KG1 (cell line): ENCODE measurements at places on chromosomes 7 and 10.

DNA sequence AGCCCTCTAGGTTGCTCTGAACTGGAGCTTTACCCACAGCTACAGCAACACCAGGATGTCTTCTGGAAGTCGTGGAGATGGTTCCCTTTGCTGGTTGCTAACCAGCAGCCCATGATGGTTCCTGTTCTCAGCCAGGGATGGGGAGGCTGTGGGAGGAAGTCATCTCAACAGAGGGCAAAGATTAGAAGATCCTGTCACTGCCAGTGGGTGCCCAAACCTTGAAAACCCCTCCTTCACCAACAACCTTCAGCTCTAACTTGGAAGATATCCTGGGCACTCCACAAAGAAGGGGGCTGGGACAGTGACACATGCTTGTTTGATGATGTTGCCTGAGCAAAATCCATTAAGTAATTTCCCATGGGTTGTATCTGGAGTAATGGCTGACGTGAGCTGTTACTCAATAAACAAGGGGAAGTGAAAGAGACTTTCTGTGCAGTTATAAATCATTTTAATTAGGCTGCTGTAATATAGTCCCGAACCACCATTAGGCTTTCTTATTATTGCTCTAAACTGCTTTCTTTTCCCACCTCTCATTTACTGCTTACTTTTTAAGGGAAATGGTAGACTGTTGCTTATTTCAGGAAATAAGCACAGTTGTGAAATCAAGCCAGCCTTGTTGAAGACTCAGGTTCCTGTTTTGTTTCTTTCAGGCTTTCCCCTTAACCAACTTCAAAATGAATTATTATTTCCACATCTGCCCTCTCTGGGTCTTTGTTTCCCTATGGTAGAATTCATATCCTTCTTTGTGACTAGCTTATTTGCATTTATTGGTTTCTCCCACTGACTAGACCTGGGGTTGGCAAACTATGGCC, 124.8 kb downstream of the PPP1R17 start:
- peak; percentile 85 for DNase-seq

GRCh38 chr7:76069238-76069638, 21.3 kb downstream of the MDH2 start:
- no peak for DNase-seq

GRCh38 chr10:50622706-50623662, 772 bp downstream of the SGMS1 start:
- DNase-seq = peak; percentile 7

- no peak for DNase-seq
These were observed 45.4 kb downstream of the PAX2 start for GRCh38 chr10:100790761-100791208.

- peak; percentile 23 for DNase-seq
These were observed 27.3 kb downstream of the SEC23IP start for GRCh38 chr10:119919826-119920225.

DNA sequence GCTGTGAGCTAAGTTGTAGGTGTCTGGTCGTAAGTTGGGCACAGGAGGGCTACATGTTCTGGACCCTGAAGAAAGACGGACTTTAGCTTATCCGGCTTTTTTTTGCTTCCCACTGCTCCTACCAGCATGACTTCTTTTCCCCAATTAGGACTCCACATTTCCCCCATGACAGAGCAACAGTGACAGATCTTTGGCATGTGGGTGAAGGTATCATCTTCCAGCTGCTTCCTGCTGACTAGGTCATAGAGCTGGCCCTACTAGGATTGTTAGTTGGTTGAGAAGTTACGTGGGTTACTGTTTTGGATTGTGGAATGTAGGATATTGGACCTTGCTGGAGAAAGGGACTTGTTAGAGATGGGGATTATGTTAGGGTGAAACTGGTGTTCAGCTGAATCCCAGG, 21.4 kb downstream of the LANCL2 start:
- DNase-seq = no peak

DNA sequence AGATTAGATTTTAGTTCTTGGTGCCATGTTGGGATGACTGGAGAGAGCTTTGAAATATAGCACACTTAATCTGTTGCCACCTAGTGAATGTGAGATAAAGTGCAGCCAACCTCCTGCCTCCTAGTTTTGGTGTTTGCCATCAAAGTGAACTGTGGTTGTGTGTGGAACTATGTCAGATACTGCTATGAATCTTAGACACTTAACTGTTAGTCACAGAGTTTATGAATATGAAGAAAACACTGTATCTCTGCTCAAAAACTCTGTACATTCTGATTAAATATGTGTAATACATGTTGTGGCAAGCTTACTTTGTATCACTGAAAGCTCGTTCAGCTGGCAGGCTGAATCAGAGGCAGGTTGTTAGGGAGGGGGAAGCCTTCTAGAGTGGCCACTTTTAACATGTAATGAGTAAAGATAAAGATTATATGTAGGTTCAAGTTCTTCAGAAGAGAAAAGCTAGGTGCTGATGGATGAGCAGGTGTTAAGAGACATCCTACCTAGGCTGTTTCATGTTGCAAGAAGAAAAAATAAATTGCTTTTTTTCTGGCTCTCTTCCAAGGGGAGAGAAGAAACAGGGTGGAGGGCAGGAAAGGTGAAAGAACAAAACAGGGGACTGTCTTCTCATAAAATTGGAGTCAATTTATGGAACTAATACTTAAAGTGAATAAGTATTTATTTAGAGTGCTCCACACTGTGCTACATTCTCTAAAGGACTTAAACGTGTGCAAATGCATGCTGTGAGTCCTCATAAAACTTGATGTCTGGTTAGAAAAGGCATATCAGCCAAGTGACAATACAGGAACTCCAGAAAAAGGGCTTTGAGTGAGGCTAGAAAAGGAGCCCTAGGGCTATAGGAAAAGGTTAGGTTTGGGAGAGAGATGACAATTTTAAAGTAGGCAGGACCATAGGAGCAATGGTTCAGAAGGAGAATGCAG, 14.1 kb upstream of the LAMB1 start:
- DNase-seq = no peak

- no peak for DNase-seq
These were observed 226.7 kb upstream of the MBL2 start for GRCh38 chr10:52999258-52999657.

DNA sequence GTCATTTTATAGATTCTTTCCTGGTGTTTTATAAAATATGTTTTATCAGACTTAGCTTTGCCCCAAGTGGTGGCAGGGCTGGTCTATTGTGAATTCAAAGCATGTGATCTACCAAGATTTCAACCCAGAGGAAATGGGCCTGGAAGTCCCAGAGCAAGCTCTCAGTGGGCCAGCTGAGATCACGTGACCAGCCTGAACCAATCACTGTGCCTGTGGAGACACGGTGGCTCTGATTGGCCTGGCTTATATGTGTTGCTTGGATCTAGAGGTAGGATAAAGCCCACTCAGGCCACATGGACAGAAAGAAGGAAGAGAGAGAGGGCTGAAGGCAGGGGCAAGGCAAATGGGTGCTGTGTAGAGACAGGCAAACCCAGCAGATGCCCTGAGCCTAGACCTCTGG, 65.5 kb upstream of the GATA3 start:
- DNase-seq = no peak

GRCh38 chr10:453647-454046, 235.8 kb downstream of the DIP2C start:
- no peak for DNase-seq

GRCh38 chr10:103876155-103876554, 20.8 kb upstream of the SH3PXD2A start:
- no peak for DNase-seq

DNA sequence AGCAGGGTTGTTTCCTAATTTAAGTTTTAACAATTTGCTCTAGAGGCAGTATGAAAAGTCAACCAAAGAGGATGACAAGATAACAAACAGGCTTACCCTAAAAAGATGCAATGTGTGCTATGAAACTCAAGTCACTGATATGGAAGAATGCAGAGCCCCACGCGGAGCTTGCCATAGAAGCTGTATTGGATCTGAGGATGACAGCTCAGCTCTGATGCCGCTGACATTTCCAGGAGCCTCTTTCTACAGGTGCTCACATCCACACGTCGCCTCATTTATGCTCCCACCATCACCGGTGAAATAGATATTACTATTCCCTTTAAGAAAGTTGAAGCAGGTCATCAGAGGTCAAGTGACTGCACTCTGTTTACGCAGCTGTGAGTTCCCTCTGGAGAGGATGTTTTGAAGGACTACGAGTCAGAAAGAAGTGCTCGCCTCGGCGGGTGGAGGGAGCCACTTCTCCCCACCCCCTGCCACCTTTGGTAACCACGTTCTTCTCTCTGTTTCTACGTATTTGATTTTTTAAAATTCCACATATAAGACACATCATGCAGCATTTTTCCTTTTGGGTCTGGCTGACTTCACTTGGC, 275.4 kb downstream of the GLRX3 start:
- DNase-seq = no peak

DNA sequence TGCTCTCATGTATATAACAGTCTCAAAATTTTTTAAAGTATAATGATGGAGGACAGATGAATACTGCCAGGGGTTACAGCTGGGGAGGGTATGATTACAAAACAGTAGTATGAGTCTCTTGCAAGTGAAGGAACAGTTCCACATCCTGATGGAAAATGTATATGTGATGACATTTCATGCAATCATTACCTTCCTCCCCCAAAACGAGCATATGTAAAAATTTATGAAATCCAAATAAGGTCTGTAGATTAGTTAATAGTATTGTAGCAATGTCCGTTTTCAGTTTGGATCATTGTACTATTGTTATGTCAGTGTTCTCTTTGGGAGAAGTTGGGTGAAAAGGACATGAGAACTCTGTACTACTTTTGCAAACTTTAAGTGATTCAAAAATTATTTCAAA, 38.0 kb downstream of the DRGX start:
- DNase-seq = no peak

GRCh38 chr10:11334436-11334835, 277.0 kb downstream of the USP6NL start:
- DNase-seq = no peak

- peak; percentile 19 for DNase-seq
These were observed 55.8 kb upstream of the CDCA7L start for GRCh38 chr7:22001345-22002004.

GRCh38 chr10:60358282-60358681, 31.4 kb downstream of the ANK3 start:
- DNase-seq = no peak

DNA sequence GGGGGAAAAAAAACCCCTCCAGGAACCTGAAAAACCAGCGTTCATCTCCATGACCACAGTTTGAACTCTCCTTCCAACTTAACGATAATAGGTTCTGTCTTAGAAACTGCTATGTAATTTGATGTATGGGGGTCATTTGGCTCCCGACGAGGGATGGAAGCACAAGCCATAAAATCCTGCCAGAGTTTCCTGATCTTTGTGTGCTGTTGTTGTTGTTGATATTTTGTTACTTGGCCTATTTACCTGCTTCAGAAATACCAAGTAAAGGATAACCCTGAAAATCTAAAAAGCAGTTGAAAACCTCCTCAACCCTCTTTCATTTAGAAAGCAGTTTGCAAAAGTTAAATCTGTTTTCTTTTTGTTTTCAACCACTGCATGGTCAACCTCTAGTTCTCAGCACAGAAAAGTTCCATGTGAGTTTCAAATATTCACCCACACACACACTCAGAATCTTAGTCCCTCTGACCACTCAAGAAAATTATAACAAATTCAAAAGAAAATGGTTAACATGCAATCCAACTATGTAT, 9.3 kb upstream of the HOXA2 start:
- no peak for DNase-seq

DNA sequence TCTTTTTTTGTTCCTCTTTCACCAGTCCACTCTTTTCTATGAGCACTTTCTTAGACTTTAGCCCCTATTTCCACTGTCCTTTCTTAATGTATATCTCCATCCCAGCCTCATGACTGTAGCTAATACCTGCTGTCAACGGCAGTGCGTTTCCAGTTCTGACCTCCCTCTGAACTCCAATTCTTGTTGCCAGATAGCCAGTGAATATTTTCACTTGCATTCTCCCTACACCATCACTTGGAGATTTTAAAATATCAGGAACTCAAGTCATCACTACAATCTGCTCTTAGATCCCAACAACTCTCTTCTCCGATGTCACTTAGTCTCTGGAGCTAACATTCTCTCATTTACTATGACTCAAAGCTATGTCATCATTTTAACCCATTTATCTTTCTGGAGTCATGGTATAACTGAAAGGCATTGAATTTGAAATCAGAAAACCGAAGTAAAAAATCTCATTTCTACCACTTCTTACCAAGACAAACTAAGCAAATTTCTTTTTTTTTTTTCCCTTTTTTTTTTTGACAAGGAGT, 5.1 kb upstream of the SLC16A12 start:
- DNase-seq = no peak

GRCh38 chr7:99046722-99047121, 97.2 kb downstream of the SMURF1 start:
- DNase-seq = no peak

DNA sequence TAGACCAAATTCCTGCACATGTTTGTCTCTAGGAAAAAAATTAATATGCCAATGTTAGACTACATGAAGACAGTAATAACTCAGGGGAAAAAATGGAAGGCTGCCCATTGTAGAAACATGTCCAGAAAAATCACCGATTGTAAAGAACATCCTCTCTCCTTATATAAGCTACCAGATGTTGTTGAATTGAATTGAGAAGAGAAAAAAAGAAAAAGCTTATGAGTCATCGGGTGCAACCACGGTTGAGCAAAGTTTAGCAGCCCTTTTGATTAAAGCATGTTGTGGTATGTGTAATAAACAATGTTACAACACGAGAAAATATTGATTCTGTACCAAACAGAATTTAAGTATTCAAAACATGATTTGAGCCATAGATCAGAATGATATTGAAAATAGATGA, 102.3 kb upstream of the ARHGAP21 start:
- no peak for DNase-seq

DNA sequence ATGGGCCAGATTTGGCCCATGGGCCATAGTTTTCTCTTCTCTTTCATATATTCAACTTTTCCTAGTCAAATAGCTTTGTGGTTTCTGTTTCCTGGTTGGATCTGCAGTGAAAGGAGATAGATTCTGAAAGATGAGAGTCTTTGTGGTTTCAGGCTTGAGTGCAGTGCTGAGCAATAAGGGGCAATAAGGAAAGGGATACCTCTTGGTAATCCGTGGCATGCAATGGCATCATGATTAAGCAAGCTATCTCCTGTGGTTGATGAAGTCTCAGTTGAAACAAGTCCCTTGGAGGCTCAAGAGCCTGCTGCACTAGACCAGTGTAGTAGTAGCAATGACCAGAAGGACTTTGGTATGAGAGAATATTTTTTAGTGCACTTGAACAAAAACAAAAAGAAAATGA, 187.7 kb upstream of the CNTNAP2 start:
- no peak for DNase-seq

DNA sequence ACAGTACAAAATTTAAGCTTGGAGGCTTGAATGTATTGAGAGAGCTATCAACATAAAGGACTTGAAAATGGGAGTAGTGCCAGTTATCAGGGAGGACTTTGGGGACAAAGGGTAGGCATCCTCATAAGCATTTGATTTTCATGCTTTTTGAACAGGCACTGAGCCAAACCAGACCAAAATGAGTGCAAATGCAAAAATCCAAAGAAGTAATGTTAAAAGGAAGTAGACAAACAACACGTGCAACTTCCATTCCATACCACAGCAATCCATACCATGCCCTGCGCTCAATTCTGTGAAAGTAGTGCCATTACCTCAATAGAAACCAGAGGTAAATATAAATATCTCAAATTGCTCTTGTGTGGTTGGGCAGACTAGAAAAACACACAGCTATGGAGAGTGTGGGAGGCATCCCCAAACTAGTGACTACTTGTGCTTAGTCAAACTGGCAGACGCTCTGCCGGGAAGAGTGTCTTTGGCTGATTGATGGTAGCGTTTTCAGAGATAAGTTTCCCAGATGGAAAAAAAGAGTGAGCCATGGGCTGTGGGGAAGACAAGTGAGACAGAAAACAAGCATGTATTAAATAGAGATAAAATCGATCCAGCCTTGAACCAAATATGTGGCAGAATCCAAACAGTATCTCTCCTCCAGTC, 161.5 kb downstream of the CREB5 start:
- DNase-seq = no peak

GRCh38 chr10:112360308-112361270, 13.3 kb upstream of the ACSL5 start:
- no peak for DNase-seq
